Osteoblast (primary cell): ENCODE measurements at places on chromosomes 3 and 15. TPM values are rescaled to one million over a fixed set of nuclear protein-coding genes. Genes with fewer than 3 reads are reported as not detected.

Gene KBTBD13
- not detected in 2 replicates for total RNA-seq

Gene B3GALNT1
- 25.0 and 29.2 TPM in 2 replicates for total RNA-seq

Gene ANKRD34C
- total RNA-seq = not detected in 2 replicates

Gene ITIH4
- 2.5 and 3.5 TPM in 2 replicates for total RNA-seq

Gene NR1I2
- total RNA-seq = 0.36 TPM in 1 of 2 replicates, not detected in the other

Gene RAF1
- 107 and 118 TPM in 2 replicates for total RNA-seq
